Endothelial cell of umbilical vein (primary cell): ENCODE measurements at places on chromosomes 7 and 10. TPM values are rescaled to one million over a fixed set of nuclear protein-coding genes. Genes with fewer than 3 reads are reported as not detected.

DNA sequence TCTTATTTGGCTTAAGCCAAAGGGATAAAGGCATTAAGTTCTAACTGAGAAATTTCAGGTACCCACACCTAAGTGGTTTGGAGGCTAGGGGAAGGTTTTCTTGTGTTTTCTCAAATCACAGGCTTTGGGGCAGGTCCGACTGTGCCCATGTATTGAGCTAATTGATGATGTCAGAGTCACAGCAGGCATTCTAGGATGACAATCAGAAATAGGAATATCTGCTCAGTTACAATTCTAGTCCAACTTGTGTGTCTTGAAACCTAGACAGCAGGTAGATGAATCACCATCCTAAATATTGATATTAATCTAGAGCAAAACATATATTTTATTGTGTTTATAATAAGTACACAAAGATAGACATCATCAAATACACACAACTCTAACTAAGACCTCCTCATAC lies 2.3 kb upstream of the FHIP2A start:
- H3K4me1 ChIP-seq: peaks cover 14% of the 10 kb centered on the region
- no peak for DNase-seq
- no peak overlapping the region for H3K27ac ChIP-seq

- H3K27ac ChIP-seq: no peak overlapping the region
- no peak for DNase-seq
- no peaks in the 10 kb centered on the region for H3K27me3 ChIP-seq
- no peaks in the 10 kb centered on the region for H3K4me1 ChIP-seq
- H3K4me3 ChIP-seq: no peak overlapping the region
Observed at GRCh38 chr7:18144166-18144565, 116.5 kb upstream of the PRPS1L1 start.

GRCh38 chr7:115910541-115911164 lies 119.9 kb downstream of the TFEC start:
- no peaks in the 10 kb centered on the region for H3K4me1 ChIP-seq
- H3K4me3 ChIP-seq: no peak overlapping the region
- no peaks in the 10 kb centered on the region for H3K27me3 ChIP-seq
- no peak overlapping the region for H3K27ac ChIP-seq

DNA sequence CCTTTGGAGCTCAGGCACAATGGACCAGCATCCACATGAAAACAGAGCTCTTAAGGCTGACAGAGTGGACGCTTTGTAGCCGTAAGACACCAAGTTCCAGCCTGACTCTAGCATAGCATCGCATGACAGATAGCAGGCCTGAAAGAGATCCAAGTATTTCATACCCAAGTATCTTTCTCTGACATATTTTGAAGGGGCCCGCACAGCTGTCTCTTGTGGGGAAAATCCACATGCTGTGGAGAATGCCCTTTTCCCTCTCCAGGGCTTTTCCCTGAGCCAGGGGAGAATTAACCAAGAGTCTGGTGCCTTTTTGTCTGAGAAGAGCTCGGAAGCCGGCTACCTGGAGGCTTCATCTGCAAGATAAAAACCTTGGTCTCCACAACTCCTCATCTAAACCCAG lies 51.0 kb downstream of the CFAP46 start:
- no peak for DNase-seq
- H3K27ac ChIP-seq: no peak overlapping the region
- H3K36me3 ChIP-seq: no peaks in the 10 kb centered on the region
- H3K4me1 ChIP-seq: no peaks in the 10 kb centered on the region
- no peaks in the 10 kb centered on the region for H3K27me3 ChIP-seq
- no peak overlapping the region for H3K4me3 ChIP-seq

GRCh38 chr7:69796416-69796815 lies 198.1 kb downstream of the AUTS2 start:
- no peaks in the 10 kb centered on the region for H3K27me3 ChIP-seq
- H3K4me1 ChIP-seq: no peaks in the 10 kb centered on the region
- no peak overlapping the region for H3K4me3 ChIP-seq
- no peak overlapping the region for H3K27ac ChIP-seq
- no peaks in the 10 kb centered on the region for H3K36me3 ChIP-seq

DNA sequence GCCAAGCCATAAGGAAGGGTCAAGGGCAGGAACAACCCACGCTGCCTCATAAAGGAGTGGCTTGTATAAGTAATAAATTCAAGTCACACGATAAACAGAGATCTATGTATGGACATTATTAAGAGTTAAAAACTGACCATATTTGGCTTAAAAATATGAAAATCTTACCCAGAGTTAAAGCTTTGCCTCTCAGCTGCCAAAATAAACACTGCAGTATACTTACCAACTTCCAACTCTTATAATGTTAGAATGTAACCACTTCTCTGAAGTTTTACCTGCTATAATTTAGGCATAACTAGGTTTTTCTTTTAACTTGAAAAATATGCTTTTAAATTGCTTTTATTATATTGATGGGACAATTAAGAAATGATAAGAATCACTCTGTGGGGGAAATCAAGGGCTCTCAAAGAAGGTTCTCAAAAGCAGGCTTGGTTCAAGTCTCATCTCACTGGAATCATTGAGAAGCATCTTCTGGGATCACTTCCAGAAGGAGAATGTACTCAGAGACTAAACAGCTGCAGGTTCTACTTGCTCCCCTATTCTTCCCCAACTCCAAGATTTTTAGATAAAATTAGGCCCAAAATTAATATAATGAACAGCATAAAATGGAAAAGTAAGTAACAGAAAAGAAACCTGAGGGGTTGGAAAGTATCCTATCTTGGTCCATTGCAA lies 16.1 kb upstream of the CAV2 start:
- no peak overlapping the region for H3K27ac ChIP-seq
- H3K4me1 ChIP-seq: no peaks in the 10 kb centered on the region
- DNase-seq: no peak

DNA sequence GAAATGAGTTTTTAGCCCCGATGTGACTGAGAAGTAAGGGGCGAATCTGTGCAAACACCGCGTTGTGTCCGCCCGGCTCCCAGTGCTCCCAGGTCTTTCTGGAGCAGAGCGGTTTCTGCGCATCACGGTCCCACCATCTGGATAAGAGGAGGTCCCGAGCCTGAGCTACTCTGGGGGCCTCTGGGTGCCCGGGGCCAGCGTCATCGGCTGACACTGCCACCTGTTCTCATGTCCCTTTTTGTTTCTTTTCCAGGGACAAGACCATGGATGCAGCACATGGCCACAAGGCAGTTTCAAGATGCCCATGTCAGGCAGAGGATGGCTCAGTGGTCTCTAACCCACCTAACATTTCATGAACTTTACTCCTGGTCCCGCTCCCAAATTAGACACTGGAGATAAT lies 24.9 kb downstream of the KLF6 start:
- DNase-seq: no peak
- peaks cover 14% of the 10 kb centered on the region for H3K4me1 ChIP-seq
- no peaks in the 10 kb centered on the region for H3K27me3 ChIP-seq
- H3K27ac ChIP-seq: no peak overlapping the region

DNA sequence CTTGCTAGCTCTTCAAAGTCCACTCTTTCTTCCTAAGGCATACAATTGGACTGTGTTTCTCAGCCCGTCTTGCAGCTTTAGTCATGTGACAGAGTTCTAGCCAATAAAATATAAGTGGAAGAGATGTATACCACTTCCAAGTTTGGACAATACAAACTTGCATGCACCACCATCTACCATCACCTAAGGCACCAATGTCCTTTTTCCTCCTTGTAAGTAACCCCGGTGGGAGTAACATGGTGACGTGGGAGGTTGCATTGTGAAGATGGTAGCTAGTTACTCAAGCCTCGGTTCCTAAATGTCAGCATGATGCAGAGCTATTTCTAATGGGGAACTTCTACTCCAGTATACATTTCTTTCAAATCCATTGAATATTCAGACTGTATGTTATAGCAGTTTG lies 5.3 kb upstream of the CACNB2 start:
- peaks cover 9% of the 10 kb centered on the region for H3K27me3 ChIP-seq
- no peak overlapping the region for H3K27ac ChIP-seq
- DNase-seq: no peak
- H3K4me3 ChIP-seq: no peak overlapping the region
- no peaks in the 10 kb centered on the region for H3K36me3 ChIP-seq
- H3K4me1 ChIP-seq: no peaks in the 10 kb centered on the region

GRCh38 chr10:5387169-5387568 lies 17.5 kb downstream of the TUBAL3 start:
- no peak overlapping the region for H3K4me3 ChIP-seq
- H3K27ac ChIP-seq: no peak overlapping the region
- H3K27me3 ChIP-seq: peaks cover 2% of the 10 kb centered on the region
- no peak for DNase-seq

- H3K4me3 ChIP-seq: no peak overlapping the region
- no peaks in the 10 kb centered on the region for H3K27me3 ChIP-seq
- no peak for DNase-seq
- peaks cover 37% of the 10 kb centered on the region for H3K4me1 ChIP-seq
Observed at GRCh38 chr10:128001363-128001745, 94.5 kb downstream of the PTPRE start.

DNA sequence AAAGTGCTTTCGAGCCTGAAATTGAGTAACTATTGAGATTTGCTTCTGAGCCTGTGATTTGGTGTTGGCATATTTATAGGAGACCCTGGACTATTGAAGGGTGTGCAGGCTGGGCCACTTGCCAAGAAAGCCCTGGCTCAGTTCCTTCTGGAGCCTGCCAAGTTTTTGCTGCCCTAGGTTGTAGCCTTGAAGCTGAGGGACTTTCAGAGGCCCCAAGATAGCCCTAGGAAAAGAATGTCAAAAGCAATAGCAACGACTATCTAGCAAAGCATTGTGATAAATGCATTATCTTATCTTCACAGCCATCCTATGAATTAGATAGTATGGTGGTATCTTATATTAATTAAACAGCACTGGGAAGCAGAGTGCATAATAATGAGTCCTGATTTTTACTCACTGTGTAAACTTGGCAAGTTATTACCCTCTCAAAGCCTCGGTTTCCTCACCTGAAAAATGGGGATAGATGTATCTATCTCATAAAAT lies 473.7 kb upstream of the PODXL start:
- no peak overlapping the region for H3K4me3 ChIP-seq
- H3K4me1 ChIP-seq: no peaks in the 10 kb centered on the region
- DNase-seq: peak; percentile 53
- H3K27ac ChIP-seq: no peak overlapping the region

DNA sequence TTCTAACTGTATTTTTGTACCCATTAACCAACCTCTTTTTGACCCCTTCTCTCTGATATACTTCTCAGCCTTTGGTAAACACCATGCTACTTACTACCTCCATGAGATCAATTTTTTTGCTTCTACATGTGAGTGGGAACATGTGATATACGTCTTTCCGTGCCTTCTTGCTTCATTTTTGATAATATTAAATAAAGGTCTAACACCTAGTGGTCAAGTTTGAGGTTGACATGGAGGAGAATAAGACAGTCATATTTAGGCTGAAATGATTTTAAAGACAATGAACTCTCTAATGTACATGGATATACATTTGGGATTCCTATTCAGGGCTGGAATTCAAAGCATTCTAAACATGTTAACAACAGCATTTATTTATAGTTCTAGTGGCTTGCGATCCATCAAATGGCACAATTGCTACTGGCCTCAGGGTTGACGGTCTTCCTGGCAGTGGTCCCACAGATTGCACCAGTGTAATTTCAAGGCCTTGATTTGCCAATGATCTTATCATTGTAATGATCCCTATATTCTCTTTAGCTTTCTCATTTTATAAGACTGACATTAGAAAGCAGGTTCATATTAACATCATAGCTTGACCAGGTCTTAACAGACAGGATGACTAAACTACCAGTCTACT lies 315.9 kb upstream of the ETV1 start:
- no peaks in the 10 kb centered on the region for H3K4me1 ChIP-seq
- H3K27me3 ChIP-seq: no peaks in the 10 kb centered on the region
- no peaks in the 10 kb centered on the region for H3K36me3 ChIP-seq

GRCh38 chr7:80883154-80884025 lies 35.5 kb downstream of the SEMA3C start:
- peaks cover 3% of the 10 kb centered on the region for H3K27me3 ChIP-seq
- peak; percentile 49 for DNase-seq
- H3K27ac ChIP-seq: no peak overlapping the region
- H3K4me1 ChIP-seq: no peaks in the 10 kb centered on the region
- no peaks in the 10 kb centered on the region for H3K36me3 ChIP-seq

DNA sequence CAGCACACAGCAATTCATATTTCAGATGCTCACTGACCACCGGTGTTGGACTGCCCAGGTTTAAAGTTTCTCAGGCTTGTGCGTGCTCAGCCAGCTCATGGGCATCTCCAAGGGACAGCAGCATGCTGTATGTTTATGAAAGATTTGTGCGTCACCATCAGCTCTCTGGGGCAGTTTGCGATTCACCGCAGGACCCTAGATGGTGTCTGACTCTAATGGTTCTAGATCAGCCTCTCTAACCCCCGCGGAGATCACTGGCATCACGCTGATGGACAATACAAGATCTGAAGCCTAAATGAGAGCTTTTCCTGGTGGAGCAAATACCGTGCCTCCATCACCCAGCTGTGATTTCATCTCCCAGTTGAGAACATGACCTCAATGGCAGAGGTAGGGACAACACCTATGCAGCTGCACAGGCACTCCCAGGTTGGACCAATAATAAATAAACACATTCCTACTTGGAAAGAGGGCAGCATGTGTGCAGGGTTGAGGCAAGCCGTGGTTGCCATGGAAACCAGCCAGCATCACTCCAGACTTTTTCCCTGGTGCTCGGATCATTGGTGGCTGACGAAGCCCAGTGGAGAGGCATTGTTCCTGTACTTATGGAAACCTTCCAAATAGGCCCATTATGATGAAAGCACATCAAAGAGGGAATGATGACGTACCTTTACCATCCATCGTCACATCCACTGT lies 253.6 kb downstream of the KCNMA1 start:
- no peak overlapping the region for H3K27ac ChIP-seq
- peaks cover 28% of the 10 kb centered on the region for H3K4me1 ChIP-seq
- no peaks in the 10 kb centered on the region for H3K27me3 ChIP-seq
- H3K4me3 ChIP-seq: no peak overlapping the region
- no peaks in the 10 kb centered on the region for H3K36me3 ChIP-seq

Gene CADPS2
- polyA plus RNA-seq: 7.0 and 9.5 TPM in 2 replicates

Gene RARRES2
- polyA plus RNA-seq: 0.24 TPM in 1 of 2 replicates, not detected in the other
